Tibial nerve (tissue), 4 donors: ENCODE measurements at places on chromosomes 6 and 20. TPM values are rescaled to one million over a fixed set of nuclear protein-coding genes. Genes with fewer than 3 reads are reported as not detected.

GRCh38 chr20:753136-753535 lies 15.2 kb downstream of the SLC52A3 start:
- no peaks in the 10 kb centered on the region for H3K4me1 ChIP-seq
- DNase-seq, result no peak
- no peak overlapping the region for H3K27ac ChIP-seq
- no peak overlapping the region for H3K4me3 ChIP-seq

Gene PPP1R14C
- total RNA-seq, result not detected

- no peaks in the 10 kb centered on the region for H3K27me3 ChIP-seq
- peaks cover 23% of the 10 kb centered on the region for H3K4me1 ChIP-seq
- peak; percentile 64 for DNase-seq
- H3K27ac ChIP-seq, result peak within 1 kb of the TSS; percentile 60
- peaks cover 7% of the 10 kb centered on the region for H3K36me3 ChIP-seq
These were observed at the start of gene RAB22A for GRCh38 chr20:58309591-58310290. Gene RAB22A (plus strand): TSS chr20:58309715. CDS start chr20:58309977, 262 bp downstream.

DNA sequence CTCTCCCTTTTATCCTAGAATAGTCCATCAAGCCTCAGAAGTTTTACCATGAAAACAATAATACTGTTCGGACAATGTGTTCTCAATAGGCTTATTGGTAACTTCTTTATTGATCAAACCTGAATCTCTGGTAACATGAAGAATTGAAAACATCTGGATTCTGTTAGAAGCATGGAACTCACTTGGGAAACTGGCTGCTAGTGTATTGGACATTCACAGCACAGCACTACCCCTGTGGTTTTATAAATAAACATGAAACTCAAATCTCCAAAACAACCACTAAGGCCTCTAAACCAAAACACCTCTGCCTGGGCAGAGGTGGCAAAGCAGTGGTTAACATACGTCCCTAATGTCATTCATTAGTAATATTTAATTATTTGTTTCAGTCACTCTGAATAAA lies 157.6 kb upstream of the KCNQ5 start:
- no peak overlapping the region for H3K27ac ChIP-seq
- no peak for DNase-seq
- no peaks in the 10 kb centered on the region for H3K36me3 ChIP-seq
- H3K27me3 ChIP-seq, result no peaks in the 10 kb centered on the region
- no peaks in the 10 kb centered on the region for H3K4me1 ChIP-seq
- no peak overlapping the region for H3K4me3 ChIP-seq

DNA sequence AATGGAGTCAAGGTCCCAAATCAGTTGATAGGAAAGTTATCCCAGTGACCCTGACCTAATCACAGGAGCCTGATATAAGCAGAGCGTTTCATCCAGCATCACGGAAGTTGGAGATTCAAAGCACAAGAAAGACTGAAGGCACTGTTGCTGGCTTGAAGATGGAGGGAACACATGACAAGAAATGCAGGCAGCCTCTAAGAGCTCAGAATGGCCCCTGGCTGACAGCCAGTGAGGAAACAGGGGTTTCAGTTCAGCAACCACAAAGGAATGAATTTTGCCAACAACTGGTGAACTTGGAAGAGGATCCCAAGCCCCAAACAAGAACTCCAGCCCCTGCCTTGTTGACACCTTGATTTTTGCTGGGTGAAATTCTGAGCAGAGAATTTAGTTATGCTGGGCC lies 778.5 kb downstream of the MAFB start:
- DNase-seq, result no peak
- no peaks in the 10 kb centered on the region for H3K27me3 ChIP-seq
- no peaks in the 10 kb centered on the region for H3K36me3 ChIP-seq
- no peaks in the 10 kb centered on the region for H3K4me1 ChIP-seq
- no peak overlapping the region for H3K4me3 ChIP-seq
- H3K27ac ChIP-seq, result no peak overlapping the region

Gene PDE7B
- total RNA-seq, result 22.5 TPM

- no peaks in the 10 kb centered on the region for H3K36me3 ChIP-seq
- H3K27me3 ChIP-seq, result no peaks in the 10 kb centered on the region
- no peak overlapping the region for H3K4me3 ChIP-seq
- no peak for DNase-seq
- peaks cover 74% of the 10 kb centered on the region for H3K4me1 ChIP-seq
These were observed 146.7 kb upstream of the AFDN start for GRCh38 chr6:167679790-167680604.

Gene RAD21L1
- not detected for total RNA-seq

DNA sequence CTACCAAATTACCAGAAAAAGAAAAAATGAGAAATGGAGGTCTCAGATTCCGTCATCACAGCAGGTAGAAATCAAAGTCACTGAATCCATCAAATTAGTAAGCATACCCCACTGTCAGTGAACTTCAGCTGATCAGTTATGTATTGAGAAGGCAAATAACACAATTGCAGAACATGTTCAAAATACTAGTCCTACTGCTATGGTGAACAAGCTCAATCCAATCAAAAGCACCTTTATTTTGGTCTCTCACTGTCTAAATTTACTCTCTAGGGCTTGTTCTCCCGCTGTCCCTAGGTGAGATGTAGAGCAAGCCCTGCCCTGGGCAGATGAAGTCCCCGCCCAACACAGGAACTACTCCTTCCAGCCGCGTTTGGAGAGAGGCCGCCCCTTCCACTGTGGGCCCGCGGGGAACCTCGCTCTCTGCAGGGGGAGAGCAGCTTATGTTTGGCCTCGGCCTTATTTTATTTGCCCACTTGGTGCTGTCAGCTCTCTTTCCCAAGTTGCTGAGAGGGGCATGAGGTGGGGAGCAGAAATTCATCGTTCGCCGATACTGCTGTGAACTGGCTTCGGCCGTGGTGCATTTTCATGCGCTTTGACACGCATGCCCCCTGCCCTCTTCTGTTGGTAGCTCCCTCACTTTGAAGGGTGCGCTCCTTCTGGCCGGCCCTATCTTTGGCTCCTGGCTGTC lies 14.3 kb upstream of the MAP1LC3A start:
- peaks cover 8% of the 10 kb centered on the region for H3K4me1 ChIP-seq
- no peak overlapping the region for H3K27ac ChIP-seq
- H3K4me3 ChIP-seq, result no peak overlapping the region
- DNase-seq, result no peak
- no peaks in the 10 kb centered on the region for H3K27me3 ChIP-seq

Gene LRRN4
- total RNA-seq, result not detected

DNA sequence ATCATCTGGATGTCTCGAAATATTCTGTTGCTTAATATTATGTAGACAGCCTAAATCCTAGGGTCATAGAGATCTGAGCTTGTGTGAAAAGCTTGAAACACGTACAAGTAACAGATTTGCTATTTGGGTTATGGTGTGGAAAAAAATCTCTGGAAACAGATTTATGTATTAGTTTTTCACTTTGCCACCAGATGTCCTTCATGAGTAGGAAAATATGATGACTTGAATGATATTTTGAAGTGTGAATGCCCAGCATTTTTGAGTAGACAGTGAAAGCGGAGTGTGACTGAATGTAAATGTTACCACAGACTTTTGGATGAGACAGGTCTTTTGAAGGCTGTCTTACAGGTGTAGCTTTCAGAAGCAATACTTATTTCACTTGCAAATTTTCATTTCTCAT lies 4.2 kb upstream of the BMP6 start:
- DNase-seq, result no peak
- peaks cover 5% of the 10 kb centered on the region for H3K4me1 ChIP-seq
- H3K36me3 ChIP-seq, result no peaks in the 10 kb centered on the region
- H3K27me3 ChIP-seq, result no peaks in the 10 kb centered on the region
- H3K4me3 ChIP-seq, result no peak overlapping the region
- no peak overlapping the region for H3K27ac ChIP-seq

GRCh38 chr6:13538084-13538483 lies 36.3 kb upstream of the SIRT5 start:
- H3K36me3 ChIP-seq, result no peaks in the 10 kb centered on the region
- no peak for DNase-seq
- no peak overlapping the region for H3K4me3 ChIP-seq
- no peaks in the 10 kb centered on the region for H3K27me3 ChIP-seq
- H3K4me1 ChIP-seq, result no peaks in the 10 kb centered on the region

Gene NCR2
- not detected for total RNA-seq

Gene SMLR1
- not detected for total RNA-seq

DNA sequence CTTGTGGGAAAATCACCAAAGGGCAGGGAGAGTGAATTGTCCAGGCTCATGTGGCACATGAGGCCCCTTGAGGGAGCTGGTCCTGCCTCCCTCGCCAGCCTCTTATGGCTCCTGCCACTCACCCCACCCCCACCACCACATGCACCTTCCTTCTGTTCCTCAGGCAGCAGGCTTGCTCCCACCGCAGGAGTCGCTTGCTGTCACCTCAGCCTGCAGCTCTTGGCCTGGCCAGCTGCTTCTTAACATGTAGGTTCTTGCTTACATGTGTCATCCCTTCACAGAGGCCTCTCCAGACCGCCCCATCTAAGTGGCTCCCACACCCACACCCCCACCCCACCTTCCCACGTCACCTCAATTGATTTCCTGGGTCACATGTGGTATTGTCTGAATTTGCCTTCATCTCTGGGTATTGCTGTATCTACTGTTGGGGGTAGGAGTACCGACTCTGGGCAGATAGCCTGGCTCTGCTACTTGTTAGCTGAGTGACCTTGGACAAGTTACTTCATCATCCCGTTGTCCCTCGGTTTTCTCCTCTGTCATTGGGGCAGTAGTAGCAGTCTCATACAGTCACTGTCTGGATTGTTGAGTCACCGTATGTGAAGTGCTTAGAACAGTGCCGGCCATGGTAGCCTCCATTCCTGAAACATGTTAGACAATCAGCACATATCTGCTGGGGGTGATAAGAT lies 41.7 kb downstream of the SLC9A8 start:
- no peak overlapping the region for H3K4me3 ChIP-seq
- H3K27ac ChIP-seq, result peak overlapping the region; percentile 53
- H3K36me3 ChIP-seq, result peaks cover 67% of the 10 kb centered on the region

Gene OXT
- not detected for total RNA-seq

Gene HLA-DOB
- total RNA-seq, result not detected

Gene CASS4
- 7.5 TPM for total RNA-seq

DNA sequence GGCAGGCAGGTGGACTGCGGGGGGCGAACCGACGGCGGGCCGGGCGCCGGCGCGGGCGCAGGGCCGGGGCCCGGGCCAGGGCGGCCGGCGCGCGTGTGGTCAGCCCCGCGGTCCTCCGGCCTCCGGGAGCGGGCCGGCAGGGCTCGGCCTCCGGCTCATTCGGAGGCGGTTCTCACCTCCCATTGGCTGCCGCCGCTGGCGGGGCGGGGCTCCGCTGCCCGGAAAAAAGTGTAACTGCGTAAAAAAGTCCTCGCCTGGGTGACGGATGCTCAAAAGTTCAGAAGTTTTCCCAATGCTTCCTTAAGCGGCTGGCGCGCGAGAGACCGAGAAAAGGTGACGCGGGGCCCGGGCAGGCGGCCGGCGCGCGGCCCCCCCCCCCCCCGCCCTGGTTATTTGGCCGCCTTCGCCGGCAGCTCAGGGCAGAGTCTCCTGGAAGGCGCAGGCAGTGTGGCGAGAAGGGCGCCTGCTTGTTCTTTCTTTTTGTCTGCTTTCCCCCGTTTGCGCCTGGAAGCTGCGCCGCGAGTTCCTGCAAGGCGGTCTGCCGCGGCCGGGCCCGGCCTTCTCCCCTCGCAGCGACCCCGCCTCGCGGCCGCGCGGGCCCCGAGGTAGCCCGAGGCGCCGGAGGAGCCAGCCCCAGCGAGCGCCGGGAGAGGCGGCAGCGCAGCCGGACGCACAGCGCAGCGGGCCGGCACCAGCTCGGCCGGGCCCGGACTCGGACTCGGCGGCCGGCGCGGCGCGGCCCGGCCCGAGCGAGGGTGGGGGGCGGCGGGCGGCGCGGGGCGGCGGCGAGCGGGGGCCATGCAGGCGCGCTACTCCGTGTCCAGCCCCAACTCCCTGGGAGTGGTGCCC lies at the start of gene FOXC1:
TSS of gene FOXC1 (plus strand) at position 268 of the 849 bp plus-strand sequence. CDS start at position 799, 531 bp downstream.
- peak within 1 kb of the TSS; percentile 60 for H3K4me3 ChIP-seq
- peak within 1 kb of the TSS; percentile 95 for H3K27ac ChIP-seq
- H3K27me3 ChIP-seq, result no peaks in the 10 kb centered on the region
- peak; percentile 88 for DNase-seq
- no peaks in the 10 kb centered on the region for H3K36me3 ChIP-seq

Gene CAGE1
- total RNA-seq, result not detected
